ENCODE measurements at places on chromosomes 2 and 18. TPM values are rescaled to one million over a fixed set of nuclear protein-coding genes. Genes with fewer than 3 reads are reported as not detected.

Gene ANKRD62
- total RNA-seq, result not detected

Gene SCYGR5
- total RNA-seq, result not detected

Gene ABCB11
- 0.03 TPM for total RNA-seq

Gene ADD2
- total RNA-seq, result 1.6 TPM

Gene STARD6
- not detected for total RNA-seq

Gene RAPH1
- total RNA-seq, result 20.6 TPM

All from cardiac septum (tissue), 1 donor.